ENCODE measurements at places on chromosomes 4 and X.

DNA sequence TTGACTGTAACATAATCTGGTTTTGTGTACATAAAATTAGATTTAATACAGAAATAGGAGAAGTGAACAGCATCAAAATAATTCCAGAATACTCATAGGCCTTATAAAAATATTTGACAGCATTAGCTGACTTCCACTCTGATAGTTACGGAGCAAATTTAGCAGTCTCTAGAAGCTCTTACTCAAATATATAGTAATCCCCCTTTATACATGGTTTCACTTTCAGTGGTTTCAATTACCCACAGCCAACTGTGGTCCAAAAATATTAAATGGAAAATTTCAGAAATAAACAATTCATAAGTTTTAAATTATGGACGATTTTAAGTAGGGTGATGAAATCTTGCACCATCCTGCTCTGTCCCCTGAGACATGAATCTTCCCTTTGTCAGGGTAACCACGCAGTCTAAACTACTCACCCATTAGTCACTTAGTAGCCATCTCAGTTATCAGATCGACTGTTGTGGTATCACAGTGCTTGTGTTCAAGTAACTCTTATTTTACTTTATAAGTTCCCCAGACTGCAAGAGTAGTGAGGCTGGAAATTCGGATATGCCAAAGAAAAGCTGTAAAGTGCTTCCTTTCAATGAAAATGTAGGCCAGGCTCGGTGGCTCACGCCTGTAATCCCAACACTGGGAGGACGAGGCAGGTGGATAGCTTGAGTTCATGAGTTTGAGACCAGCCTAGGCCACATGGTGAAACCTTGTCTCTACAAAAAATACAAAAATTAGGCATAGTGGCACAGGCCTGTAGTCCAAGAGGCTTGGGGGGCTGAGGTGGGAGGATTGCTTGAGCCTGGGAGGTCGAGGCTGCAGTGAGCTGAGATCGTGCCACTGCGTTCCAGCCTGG is 17.2 kb upstream of the RTL9 start:
- DNase-seq: peak; percentile 6

DNA sequence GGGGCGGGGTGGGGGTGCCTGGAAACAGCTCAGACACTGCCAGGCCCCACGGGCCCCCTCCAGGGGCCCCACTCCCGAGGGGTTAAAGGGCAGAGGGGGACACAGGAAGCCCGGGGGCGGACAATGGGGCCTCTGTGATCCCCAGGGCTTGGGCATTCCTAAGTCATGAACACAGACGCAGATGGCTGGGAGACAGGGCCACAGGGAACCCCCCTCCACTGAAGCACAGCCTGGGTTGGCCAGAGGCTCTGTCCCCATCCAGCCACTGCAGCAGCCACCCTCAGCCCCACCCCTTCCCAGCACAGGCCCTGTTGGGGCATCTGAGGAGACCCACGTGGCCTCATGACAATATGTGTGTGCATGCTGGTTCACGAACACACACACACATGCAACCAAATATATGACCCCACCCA is 3.9 kb downstream of the L1CAM start:
- no peak for DNase-seq

DNA sequence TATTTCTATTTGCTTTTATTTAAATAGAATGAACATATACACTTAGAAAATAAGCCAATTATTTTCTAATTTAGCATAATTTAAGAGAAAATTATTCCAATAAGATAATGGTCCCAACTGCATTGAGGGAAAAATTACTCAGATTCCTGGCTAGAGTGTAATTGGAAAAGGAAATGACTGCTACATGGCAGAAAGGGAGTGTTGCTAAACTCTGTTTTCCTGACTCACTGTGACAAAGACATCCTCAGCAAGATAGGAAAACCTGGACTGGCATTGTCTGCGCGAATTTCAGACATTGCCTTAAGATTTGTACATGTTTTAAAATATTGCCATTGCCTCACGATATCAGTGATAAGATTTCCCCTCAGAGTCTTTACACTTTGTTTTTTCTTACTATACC is 8.2 kb downstream of the TNIP3 start:
- DNase-seq: peak; percentile 62

GRCh38 chr4:55758570-55758969 is 61.0 kb upstream of the EXOC1L start:
- DNase-seq: no peak

GRCh38 chr4:80058740-80059139 is 14.3 kb downstream of the ANTXR2 start:
- DNase-seq: no peak

- peak; percentile 30 for DNase-seq
These were observed 72.1 kb upstream of the ETNPPL start for GRCh38 chr4:108834835-108835384.

DNA sequence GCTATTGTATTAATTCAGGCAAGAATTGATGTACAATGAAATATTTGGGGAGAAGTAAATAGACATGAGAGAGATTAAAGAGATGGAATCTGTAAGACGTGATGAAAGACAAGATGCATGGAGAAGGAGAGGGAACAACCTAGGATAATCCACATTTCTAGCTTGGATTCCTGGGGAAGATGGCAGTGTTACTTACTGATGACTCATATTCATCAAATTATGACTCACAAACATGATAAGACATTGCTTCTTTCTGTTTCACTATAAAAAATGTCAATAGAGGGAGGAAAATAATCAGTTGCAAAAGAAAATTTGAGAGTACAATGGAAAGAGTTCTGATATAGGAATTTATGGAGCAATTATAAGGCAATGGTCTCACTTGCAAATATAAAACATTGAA is 104.1 kb upstream of the BMP3 start:
- DNase-seq: peak; percentile 35

DNA sequence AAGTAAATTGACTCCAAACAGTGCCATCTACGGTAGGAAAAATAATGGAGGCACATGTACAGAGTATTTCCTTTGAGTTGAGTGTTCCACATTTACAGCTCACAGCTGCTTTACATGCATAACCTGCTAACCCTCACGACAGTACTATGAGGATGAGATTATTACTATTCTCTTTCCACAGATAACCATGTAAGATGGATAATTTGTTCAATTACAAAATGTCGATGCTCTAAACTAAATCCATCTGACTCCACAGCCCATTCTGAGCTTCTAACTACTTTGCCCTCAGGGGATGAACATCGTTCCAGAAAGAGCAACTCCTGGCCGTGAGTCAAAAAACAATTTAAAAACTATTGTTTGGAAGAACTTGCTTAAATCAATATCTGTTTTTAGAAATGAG is 330.4 kb upstream of the NWD2 start:
- DNase-seq: no peak

DNA sequence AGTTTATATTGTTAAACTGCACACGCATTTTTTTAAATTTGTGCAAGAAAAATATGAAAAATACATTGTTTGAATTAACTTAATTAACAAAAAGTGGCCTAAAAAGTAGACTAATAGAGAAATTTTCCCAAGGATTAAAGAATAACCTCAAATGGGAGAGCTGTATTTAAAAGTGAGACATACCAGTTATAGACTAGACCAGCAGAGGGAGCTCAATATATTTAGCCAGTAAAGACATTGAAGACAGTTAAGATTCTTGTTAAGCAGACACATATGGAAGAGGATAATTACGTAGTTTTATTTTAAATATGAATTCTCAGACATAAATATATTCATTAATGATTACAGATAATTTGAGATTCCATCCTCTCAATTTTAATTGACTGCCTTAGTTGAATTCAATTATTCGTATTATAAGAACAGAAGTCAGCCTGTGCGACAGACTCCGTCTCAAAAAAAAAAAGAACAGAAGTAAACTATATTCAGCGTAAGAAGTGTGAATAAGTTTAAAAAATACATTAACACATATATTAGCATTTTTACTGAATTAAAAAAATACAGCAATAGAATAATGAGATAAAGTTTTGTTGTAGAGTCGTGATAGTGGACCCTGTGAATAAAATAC is 64.8 kb downstream of the GLRA3 start:
- peak; percentile 15 for DNase-seq

GRCh38 chr4:25884031-25884782 is 21.4 kb upstream of the SEL1L3 start:
- DNase-seq: no peak

GRCh38 chr4:182683661-182684060 is 233.5 kb downstream of the DCTD start:
- DNase-seq: no peak
